Common myeloid progenitor, CD34-positive (primary cell): ENCODE measurements at places on chromosomes 5 and 9.

DNA sequence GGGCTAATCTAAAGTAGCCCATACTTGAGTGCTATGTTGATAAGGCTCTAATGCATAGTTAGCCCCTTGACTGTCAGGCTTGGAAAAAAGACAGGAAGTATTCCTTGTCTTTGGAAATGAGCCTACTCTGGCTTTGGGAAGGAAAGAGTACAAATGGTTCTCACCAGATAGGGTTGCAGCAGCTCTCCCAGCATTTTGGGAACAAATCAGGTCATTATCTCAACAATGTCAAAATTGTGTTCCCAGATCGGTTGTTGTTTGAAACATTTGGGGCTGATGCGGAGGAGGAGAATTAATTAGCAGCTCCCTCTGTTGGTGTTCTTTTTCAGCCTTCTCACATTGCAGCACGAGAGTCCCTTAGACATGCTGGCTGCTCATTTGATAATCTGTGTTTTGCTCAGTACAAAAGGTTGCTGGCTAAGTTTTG lies 294.7 kb upstream of the DMRT1 start:
- no peak for DNase-seq

- DNase-seq = no peak
These were observed 33.0 kb upstream of the PDZD2 start for GRCh38 chr5:31605920-31606319.

DNA sequence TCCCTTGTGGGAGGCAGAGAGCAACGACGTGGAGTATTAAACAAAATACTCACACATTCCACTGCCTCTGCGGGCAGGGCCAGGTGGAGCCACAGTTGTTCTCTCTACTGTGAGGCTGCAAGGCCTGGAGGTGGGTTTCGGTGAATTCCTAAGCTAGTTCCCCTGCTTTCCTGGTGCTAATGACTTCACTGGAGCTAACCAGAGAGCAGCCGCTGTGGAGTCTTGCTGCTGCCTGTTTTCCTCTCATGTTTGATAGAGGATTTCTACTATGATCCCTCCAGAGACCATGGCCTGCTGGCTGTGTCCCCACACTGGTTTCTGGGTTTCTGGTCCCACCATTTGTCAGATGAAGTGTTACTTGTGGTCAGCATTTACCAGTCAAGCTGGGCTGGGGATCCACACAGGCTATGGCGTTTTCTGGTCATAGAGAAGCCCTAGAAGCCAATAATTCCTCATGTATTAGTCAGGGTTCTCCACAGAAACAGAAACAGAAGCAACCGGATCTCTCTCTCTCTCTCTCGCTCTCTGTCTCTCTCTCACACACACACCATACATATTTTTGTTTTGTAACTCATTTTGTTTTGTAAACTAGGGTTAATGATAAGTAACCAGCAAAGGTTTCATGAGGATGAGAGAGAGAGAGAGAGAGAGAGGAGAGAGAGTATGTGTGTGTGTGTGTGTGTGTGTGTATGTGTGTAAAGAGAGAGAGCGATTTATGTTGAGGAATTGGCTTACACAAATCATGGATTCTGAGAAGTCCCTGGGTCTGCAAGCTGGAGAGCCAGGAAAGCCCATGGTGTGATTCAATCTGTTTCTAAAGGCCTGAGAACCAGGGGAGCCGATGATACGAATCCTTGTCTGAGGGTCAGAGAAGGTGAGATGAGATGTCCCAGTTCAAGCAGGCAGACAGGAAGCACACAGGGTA lies 403.0 kb downstream of the GADD45G start:
- no peak for DNase-seq

GRCh38 chr9:80233906-80234305 lies 662.1 kb downstream of the TLE4 start:
- DNase-seq = no peak

DNA sequence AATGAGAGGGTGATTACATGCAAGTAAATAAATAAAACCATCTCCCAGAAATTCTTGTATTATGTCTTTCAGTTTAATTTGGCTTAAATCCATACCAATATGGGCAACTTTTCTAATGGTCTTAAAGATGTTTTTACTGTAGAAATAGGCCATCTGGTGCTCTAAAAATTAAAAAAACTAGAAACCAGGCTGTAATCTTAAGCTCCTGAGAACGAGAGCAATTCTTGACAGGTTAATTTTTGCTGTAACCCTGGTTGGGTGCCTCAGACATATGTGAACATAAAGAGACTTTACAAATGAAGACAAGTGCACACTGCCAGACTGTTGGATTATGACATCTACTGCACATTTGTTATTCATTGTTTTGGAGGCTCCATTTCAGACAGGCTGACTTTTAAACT lies 246.8 kb upstream of the DAB2 start:
- no peak for DNase-seq

DNA sequence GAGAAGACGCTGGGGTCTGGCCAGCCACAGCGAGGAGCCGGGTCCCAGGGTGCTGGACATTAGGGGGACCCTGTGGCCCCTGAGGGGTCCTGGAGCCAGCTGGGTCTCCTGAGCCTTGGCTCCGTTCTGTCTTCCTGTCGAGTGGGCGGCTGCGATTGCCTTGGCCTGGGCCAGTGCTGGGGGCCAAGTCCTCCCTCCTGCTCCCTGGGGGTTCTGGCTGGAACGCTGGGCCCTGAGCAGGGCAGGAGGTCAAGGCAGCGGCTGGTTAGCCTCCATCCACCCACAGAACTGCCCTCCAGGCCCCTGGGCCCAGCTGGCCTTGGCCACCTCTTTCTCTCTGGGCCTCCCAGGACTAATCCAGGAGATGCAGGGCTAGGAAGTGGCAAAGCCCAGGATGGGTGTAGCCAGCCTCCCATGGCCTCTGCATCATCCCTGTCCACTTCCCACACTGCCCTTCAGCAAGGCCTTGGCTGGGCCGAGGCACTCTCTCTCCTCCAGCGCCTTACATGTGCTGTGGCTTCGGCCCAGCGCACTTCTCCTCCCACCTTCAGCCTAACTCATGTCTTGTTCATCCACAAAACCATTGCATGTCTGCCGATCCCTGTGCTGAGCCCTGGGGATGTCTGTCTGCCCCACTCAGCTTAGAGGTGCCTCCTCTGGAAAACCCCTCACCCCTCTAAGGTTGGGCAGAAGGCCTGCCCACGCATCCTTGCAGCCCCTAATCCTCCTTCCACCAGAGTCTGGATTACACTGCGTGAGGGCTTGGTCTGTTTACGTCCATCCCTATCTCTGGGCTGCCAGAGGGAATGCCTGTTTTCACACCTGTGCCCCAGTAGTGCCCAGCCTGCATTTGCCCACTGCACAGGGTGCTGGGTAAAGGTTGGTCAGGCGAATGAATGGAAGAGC lies 5.0 kb downstream of the LAMC3 start:
- DNase-seq = no peak
